ENCODE measurements at places on chromosomes 4 and X. TPM values are rescaled to one million over a fixed set of nuclear protein-coding genes. Genes with fewer than 3 reads are reported as not detected.

Gene RASSF6
- total RNA-seq = 0.71 TPM

Gene EFHC2
- total RNA-seq = 0.36 TPM

Gene SLC7A11
- 17.6 TPM for total RNA-seq

Gene MCF2
- total RNA-seq = not detected

Gene ZXDA
- 1.2 TPM for total RNA-seq
